Omental fat pad (tissue), 4 donors: ENCODE measurements at places on chromosomes 6 and 20.

DNA sequence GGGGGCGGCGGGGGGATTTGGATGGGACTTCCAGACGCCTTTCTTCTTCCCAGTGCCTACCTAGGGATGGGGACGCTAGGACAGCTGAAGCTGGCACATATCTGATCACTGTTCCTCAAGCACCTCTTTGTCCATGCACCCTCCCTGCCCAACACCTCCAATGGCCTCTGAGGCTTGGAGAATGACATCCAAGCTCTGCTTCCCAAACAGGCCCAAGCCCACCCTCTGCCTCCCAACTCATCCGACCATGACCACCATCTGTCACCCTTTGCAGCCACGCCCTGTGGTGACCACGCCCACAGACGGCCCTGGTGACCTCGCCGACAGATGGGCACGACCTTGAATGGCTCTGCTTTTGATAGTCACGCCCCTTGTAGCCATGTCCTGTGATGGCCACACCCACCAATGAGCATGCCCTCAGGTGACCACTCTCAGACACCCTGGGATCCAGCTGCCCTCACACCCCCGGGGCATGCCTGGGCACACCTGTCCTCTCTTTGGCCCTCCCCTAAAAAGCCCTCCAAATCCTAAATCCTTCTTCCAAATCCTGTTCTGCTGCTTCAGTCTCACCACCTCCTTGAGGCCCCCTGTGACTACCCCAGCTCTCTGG is 51.0 kb downstream of the SSR1 start:
- no peak for DNase-seq

DNA sequence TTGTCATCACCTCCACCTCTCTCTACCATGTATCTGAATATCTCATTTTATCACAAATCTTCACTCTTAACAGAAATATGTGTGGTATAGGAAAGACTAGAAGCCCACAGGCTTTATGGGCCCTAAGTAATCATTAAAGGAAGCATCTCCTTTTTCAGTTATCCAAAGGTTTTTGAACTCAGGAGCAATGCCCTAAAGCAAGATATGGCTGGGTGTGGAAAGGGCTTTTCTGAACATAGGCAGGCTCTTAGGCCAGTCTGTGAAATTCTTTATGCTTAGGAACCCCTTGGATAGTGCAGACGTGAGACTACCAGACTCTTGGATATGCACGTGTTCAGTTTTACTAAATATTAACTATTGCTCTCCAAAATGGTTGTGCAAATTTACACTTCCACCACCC is 99.5 kb downstream of the ADTRP start:
- DNase-seq: no peak

DNA sequence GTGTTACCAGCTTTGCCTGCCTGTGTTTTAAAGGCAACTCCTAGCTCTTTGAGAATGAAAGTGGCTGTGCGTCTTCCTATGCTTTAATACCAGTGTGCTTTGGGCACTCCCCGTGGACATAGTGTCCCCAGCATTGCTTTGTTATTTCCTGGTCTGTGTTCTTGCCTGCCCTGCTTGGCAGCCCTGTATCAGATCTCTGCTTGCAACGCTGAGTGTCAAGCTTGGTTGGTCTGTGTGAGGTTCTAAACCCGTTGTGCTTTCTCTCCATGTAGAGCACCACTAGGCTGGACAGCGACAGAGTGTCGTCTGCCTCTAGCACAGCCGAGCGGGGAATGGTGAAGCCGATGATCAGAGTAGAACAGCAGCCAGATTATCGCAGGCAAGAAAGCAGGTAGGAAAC is 80.2 kb downstream of the AFDN start:
- DNase-seq: no peak

GRCh38 chr6:45502456-45502855 is 124.7 kb upstream of the SUPT3H start:
- no peak for DNase-seq

DNA sequence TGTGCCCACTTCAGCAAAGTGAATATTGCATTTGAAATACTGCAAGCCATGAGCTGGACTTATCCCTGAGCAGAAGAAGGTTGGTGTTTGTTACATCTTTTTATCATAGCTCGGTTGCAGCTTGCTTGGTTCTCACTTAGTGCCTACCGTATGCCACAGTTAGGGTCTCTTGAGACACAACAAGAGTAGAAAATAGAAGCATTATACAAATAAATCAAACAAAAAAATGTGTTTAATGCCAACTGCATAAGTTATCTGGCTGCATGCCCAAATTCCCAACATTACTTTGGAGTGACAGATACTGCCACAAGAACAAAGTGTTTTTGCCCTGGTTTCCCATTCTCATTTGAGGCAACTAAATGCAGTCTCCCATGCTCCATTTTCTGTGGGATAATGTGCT is 53.9 kb upstream of the LAMP5 start:
- no peak for DNase-seq

DNA sequence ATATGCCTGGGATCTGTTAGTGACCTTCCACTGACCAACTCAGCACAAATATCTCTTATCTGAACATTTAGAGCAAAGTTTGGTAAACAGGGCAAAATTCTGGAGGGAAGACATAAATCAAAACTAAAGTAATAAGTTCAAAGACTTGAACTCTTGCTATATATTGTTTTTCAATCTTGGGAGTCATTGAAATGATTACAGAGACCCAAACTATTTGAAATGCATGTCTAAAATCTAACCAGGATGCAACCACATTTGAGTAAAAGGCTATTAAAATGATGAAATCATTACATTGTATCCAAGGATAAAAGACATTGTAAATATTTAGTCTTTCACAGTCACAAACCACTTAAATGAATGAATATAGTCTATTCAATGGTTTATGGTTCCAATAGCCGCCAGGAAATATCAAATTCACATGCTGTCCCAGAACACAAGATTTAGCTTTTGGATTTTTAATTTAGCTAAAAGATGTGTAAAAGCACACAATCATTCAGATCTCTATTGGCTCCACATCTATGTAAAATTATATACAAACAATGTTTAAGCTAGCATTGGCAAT is 256.6 kb upstream of the EPHA7 start:
- no peak for DNase-seq

DNA sequence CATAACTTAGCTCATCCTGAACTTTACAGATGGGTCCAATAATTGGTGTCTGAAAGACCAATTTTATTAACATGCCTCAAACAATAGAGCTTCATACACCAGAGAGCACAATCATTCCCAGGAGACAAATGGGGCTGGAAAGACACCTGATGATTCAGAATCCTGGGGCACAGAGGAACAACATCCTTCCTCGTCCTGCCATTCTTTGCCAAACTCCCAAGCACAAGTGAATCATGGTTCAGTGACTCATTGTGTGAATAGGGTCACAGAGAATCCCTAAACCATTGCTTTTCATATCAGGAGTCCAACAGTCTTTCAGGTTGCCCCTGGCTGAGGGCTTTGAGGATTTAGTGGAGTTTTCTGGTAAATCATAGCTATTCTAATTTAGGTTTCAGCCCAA is 266.4 kb upstream of the BMP2 start:
- DNase-seq: no peak

GRCh38 chr6:169638388-169638787 is 63.4 kb downstream of the WDR27 start:
- no peak for DNase-seq

DNA sequence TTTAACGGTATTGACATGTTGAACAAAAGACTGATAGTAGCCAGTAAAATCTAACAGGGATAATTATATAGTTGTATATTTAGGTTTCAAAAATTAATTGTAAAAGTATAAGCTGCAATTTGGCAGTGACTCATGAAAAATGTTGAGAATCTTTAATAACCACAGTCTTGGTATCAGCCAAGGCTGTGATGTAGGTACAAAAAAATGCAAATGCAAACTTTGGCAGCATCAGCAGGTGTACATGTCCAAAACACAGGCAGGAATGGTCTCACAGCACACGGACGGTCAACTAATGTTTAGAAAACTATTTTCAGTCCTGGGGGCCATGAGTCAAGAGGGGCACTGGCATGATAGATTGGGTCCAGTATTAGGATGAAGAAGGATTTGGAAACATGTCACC is 58.5 kb upstream of the BEND3 start:
- DNase-seq: no peak

DNA sequence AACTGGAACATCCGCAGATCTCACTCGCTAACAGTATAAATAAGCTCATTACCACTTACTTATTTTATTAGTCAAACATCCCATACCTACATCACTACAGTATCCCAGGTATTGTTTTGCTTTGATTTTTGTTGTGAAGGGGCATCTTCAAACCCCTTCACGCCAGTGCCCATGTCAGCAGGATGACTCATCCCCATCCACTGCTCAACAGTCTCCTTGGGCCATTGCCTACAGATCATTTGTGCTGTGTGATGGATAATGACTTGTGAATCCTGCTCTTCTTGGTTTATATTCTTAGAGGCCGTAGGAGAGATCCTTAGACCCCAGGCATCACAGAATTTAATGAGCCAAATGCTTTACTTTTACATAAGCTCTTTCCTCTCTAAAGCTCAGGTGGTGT is 8.5 kb upstream of the SIRT5 start:
- no peak for DNase-seq

DNA sequence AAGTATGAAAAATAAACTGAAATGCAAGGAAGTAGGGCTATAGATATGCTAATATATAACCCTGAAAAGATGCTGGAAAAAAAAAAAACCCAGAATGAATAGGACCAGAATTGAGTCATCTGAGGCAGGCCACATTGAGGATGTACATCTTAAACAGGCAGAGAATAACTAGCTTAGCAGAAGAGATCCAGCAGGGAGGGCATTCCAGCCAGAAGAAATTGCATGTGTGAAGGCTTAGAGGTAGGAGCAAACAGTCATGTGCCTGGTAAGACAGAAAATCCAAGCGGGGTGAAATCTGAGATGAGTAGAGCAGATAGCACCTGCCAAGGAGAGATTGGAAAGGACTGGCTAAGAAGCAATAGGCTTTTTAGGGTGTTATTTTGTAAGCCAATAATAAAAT is 2.6 kb downstream of the COL19A1 start:
- no peak for DNase-seq

DNA sequence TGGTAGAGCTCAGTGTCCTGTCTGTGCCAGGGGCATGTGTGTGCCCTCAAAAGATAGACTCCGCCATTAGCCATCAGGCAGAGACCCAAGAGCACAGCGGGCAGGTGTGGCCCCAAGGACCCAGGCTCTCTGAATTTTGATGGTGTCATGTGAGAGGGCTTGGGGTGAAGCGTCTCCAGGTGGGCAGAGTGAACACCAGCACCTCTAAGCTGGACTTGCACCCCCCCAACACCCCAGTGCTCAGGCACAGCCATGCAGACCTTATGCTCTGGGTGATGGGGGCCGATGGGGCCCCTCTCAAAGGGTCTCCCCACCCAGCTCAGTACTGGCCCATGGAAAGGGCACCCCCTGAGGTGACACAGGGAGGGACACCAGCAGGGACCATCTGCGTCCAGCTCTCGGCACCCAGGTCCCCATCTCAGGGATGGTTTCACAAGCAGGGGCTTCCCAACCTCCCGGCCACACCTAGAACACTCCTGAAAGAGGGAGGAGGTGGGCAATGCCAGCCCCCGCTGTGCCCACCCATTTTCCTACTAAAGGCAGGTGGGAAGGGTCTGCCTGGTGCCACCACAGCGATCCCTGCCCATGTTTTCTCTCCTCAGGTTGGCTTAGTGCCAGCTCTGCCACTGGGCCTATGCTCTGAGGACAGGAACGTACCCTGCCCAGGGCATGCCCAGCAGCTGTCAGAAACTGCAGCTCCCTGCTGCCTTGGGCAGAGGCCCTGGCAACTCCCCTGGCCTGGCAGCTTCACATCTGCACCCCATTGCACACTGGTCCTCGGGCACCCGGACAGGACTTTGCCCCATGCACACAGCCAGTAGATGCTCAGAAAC is 3.5 kb downstream of the CST7 start:
- DNase-seq: no peak

GRCh38 chr20:17505636-17506517 is 25.3 kb downstream of the BFSP1 start:
- DNase-seq: no peak

GRCh38 chr6:3406891-3407809 is 49.7 kb downstream of the SLC22A23 start:
- DNase-seq: no peak

DNA sequence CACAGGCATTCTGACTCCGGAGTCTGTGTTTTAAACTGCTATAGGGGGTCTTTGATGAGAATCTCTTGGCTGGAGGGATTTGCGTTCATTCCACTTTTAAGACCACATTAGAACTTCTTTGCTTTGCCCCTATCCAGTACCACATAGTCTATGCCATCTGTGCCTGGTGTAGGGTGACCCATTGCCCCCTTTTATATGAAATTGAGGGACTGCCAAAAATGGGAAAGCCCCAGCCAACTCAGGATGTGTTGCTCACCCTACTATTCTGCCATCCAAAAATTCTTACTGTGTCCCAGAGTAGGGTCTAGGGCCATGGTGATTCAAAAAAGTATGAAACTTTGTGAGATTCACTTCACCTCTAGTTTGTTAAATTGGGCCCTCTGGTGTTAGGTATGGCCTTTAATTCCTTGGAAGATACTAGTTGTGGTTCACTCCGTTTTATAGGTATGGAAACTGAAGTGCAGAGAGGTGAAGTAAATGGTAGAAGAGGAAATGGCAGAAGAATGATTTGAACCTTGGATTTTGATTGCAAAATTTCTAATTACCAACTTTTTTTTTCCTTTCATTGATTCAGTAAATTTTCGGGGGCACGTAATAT is 1.4 kb downstream of the PFDN4 start:
- DNase-seq: no peak

- no peak for DNase-seq
These were observed 56.8 kb downstream of the KCNS1 start for GRCh38 chr20:45044084-45044573.

DNA sequence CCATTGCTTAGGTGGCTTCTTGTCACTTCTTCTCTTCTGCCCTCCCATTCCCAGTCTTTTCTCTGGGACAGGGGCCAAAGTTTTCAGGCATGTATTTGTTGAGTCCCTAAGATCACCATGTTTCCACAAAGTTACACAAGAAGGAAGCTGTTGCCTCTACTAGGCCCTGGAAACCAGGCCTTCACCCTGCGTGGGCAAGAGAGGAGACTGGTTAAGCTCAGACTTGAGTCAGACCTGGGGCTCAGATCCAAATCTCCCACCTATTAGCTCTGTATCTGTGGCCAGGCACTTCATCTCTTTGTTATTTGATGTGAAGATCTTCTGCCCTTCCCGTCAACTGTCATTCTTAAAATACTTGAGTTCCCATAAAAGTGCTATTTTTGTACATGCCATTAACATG is 154.6 kb downstream of the SASH1 start:
- no peak for DNase-seq

DNA sequence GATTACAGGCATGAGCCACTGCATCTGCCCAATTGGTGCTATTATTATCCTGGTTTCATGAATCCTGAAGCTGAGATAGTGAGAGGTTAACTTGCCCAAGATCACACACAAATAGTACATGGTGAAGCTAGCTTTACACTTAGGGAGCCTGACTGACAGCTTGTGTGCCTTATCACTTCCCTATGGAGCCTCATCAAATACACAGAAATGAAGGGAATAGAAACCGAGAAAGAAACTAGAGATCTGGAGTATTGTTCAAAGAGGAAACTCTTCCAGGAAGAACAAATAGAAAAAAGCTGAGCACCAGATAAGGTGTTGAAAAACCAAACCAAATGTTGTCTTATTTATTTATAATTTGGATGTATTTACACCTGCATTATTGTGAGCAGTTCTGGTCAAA is 155.0 kb upstream of the CITED2 start:
- no peak for DNase-seq
